Stimulated activated CD8-positive, alpha-beta memory T cell treated with anti-CD3 and anti-CD28 coated beads, Interleukin-7, amount 100 ng/mL, for 24 hours (primary cell): ENCODE measurements at places on chromosomes 4 and X.

- DNase-seq, result no peak
These were observed 1408.9 kb upstream of the PCDH7 start for GRCh38 chr4:29311247-29311646.

GRCh38 chrX:2474280-2474962 lies 26.4 kb downstream of the DHRSX start:
- DNase-seq, result no peak

DNA sequence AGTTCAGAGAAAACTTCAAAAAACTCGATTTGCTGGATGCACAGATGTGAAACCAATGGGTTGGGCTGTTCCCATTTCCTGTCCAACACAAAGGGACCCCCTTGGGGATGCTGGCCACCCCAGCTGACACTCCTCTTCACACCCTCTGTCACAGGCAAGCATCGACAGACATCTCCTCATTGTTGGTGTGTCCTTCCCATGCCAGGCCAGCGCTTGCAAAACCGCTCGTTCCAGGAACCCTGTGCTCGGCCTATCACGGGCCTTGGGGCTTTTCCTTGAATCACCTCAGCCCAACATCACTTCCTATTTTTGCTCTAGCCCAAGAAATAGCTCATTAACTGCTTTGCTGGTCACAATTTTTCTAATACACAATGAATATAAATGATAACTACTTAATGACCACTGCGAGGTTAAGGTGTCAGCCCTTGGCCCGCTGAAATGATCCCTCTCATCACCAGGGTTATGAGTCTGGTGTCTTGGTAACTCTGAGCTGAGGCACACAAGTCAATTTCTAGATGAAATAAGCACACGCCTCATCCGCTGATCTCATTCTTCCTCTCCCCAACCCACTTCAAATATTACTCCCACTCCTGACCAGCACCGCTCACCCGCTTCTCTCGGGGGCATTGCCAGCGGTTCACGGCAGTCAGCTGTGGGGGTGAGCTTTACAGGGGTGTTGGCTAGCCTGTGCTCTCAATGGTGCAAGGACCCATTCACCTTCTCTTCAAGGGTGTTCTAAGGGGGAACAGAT lies 32.3 kb downstream of the BCOR start:
- DNase-seq, result no peak

GRCh38 chr4:38775326-38775725 lies 7.5 kb downstream of the TLR10 start:
- no peak for DNase-seq

- DNase-seq, result no peak
These were observed 366.5 kb downstream of the CXXC4 start for GRCh38 chr4:104128031-104128849.
